ENCODE measurements at places on chromosomes 6 and 20.

DNA sequence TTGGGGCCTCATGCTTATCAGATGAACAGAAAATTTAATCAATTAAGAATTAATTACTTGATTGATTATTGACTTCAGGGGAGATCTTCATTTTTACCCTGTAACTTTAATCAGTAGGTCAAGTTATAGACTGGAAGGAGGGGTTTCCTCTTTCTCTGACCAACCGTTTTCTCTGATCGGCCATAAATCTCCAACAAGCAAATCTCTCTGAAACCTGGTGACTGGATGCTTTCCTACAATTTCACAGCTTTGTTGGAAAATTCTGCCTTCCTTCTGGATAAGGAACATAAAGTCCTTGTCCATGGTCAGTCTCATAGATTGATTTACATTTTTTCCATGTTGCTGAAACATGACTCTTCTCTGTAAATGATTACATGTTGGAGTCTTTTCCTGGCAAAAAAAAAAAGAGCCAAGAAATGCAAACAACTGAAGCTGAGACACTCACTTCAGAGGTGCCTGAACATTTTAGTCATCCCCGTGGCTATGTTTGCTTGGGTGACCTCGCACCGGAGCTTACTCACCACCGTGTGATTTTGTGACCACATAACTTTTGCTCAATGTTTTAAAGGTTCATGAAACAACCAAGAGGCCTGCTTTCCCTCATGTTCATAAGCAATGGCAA is 31.0 kb downstream of the IRF4 start:
- peak; percentile 77 for DNase-seq

- DNase-seq, result no peak
These were observed 462.3 kb downstream of the CDC5L start for GRCh38 chr6:44849806-44850205.

DNA sequence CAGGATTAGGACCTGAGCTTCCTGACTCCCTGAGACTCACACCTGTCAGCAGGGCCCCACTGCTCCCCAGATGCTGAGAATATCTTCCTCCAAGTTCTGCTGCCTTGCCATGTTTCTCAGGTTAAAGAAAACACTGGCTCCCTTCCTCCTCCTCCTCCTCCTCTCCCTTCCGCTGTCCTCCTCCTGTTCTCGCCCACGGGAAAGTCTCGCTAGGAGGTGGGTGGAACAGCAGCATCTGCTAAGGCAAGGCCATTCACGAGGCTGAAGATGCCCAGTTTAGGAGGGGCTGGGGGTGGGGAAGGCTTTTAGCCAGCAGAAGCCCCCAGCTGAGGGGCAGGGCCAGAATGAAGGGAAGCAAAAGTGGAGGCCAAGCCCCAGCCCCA is 23.8 kb downstream of the KCNK15 start:
- no peak for DNase-seq

GRCh38 chr6:69261010-69261409 is 535.8 kb downstream of the LMBRD1 start:
- no peak for DNase-seq

DNA sequence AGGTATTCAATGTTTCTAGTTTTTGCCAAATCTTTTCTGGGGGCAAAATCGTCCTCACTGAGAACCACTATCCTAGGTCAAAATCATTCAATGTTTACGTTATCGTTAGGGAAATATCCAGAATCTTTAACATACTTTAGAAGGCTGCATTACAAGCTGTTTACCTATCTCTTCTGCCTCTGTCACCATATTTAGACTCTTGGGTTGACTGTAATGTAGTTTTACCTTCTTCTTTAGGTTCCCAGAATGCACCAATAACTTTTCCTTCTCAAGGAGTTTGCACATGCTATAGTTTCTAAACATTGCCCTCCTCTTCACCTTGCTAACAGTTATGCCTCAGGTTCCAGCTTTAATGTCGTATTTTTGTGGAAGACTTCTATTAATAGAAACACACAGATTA is 1185.5 kb upstream of the ADGRB3 start:
- DNase-seq, result no peak

DNA sequence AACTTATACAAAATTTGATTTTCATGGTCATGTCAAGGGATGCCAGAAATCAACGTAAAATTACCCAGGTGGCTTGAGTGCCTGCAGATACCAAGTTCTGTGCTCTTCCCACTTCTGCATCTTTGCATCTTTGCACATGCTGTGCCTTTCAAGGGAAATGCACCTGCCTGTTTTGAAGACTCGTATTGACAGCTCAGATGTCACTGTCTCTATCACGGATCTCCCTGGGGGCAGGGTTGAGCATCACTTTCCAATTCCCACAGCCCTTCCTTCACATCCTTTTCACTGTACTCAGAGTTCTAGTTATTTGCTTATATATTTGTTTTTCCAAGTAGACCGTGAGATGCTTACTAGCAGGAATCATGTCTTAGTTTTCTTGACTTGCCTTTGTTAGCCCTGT is 274.2 kb downstream of the CDH26 start:
- DNase-seq, result no peak

GRCh38 chr6:23783901-23784300 is 342.1 kb upstream of the NRSN1 start:
- no peak for DNase-seq

DNA sequence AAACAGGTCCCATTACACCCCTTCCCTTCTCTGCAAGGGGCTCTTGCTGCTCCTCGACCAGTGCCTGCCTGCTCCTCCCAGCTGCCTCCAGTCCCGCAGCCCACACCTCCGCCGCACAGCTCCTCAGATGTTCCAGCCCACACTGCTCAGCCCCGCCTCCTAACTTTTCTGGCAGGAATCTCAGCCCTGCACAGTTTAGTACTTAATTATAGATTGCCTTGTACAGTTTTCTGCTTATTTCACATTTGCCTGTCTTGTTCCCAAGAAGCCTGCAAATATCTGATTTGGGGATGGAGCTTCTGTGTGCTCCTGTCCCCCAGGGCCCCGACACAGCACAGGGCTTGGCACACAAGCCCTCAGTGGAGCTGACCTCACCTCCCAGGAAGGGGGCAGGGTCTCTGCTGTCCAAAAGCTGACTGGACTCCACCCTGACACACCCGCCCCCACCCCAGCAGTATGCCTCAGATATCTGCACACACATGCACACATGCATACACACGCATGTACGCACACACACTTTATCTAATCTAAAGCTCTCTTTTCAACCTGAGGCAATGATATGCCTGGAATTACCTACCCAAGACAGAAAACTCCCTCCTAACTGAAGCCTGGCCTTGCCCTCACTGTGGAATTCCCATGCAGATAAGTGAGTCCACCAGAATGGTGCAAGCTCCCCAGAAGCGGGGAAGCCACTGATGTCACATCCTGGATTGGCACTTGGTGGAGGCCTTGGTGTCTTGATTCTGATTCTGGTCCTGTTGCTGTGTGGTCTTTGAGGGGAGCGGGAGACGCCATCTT is 1.2 kb upstream of the PNPLA1 start:
- no peak for DNase-seq

GRCh38 chr6:162058281-162058875 is 669.2 kb downstream of the PRKN start:
- no peak for DNase-seq

GRCh38 chr6:157761331-157761921 is 61.6 kb upstream of the SNX9 start:
- DNase-seq, result peak; percentile 71

- DNase-seq, result peak; percentile 99
These were observed 26.3 kb upstream of the TFAP2A start for GRCh38 chr6:10441004-10441654.

DNA sequence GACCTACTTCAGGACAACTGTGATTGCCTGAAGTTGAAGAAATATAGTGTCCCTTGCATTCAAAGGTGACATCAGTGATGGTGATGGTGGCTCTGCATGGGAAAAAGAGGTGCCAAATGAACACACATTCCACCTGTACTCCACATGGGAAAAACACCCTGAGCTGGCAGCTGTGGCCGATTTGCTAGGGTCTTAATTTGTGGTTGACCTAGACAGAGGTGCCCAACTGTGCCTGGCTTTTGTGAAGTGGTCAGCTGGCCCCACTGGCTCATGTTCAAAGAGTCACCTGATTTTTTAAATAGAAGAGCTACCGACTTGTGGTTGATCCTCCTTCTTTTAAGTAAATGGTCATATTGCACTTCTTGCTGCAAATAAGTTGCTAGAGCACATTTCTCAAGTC is 7.6 kb upstream of the GCNT2 start:
- no peak for DNase-seq

DNA sequence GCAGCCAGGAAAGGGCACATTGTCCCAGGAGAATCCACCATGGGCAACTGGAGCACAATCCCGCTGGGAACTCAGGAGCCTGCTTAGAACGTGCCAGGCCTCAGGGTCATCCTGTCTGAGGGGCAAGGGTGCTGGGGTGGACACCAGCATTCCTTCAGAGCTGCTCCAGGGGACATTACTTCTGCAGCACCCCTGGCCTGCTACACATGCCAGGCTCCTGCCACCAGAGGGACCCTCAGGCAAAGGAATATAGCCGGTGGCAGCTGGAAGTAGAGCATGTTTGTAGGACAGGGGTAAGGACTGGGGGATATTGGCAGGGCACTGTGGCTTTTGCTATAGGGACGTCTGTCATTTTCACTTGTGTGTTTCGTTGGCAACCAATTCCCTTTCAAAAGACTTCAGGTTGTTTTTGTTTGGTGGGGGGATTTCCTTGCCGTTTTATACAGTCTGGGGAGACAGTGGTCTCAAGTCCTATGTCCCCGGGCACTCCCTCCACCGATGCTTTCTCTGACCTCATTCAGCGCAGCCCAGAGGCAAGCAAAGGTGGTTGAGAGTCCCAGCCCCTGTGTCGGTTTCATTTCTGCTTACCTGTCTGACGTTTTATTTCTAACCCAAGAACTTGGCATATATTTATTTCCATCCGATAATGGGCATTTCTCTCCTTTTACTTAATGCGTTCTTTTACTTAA is 130.8 kb downstream of the JPH2 start:
- DNase-seq, result peak; percentile 23

- no peak for DNase-seq
These were observed 2.9 kb upstream of the RAET1E start for GRCh38 chr6:149900620-149901443.

- DNase-seq, result no peak
These were observed 12.0 kb downstream of the RTN4IP1 start for GRCh38 chr6:106617302-106617701.

DNA sequence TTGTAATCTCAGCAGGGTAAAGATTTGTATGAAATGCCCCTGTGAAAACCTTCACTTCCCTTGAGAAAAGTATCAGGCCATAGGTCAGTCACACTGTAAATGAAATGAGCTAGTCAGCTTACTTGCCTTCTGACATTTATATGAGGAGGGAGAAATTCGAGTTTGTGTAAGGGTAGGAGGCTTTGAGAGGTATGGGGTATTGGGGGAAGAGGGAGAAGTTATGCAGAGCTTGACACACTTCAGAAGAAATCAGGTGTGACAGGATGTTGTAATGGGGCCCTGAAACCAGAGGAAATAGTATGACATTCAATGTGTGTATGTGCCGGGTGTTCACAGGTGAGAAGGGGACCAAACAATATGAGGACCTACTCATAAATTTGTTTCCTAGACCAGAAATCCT is 64.2 kb upstream of the CCN6 start:
- DNase-seq, result no peak

DNA sequence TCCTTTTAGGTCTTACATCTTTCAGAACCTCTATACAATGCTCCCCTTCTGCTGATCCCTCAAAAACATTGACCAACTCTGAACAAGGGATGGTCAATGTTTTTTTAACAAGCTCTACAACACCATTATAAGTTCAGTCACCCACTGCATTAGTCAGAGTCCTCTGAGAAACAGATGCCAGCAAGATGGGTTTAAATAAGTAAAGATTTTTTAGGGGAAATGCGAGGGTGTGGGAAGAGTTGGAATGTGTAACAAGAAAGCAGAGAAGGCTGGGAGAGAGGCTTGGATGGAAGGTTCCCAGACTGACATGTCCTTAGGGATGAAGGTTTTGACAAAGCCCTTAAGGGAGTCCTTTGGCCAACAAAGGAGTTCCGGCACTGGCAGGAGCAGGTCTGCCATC is 478.3 kb downstream of the FRK start:
- DNase-seq, result peak; percentile 13

GRCh38 chr6:10431423-10432164 is 16.7 kb upstream of the TFAP2A start:
- DNase-seq, result peak; percentile 59

DNA sequence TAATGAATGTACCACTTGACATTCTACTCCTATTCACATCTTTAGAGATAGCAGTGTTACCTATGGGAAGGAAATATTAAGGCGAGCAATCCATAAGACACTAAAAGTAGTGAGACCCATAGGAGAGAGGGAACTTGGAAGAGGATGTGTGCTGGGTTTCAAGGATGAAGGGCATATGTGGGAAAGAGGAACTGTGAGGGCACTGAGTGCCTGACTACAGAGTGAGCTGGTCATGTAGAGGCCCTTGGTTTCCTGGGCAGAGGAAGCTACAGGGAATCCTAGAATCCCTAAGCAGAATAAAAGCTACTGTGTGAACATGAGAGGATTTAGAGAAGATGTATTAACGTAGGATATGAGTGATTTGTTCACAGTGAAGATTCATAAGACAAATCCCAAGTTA is 262.8 kb downstream of the FARS2 start:
- no peak for DNase-seq

GRCh38 chr20:58718121-58718563 is 25.5 kb downstream of the NPEPL1 start:
- DNase-seq, result no peak

DNA sequence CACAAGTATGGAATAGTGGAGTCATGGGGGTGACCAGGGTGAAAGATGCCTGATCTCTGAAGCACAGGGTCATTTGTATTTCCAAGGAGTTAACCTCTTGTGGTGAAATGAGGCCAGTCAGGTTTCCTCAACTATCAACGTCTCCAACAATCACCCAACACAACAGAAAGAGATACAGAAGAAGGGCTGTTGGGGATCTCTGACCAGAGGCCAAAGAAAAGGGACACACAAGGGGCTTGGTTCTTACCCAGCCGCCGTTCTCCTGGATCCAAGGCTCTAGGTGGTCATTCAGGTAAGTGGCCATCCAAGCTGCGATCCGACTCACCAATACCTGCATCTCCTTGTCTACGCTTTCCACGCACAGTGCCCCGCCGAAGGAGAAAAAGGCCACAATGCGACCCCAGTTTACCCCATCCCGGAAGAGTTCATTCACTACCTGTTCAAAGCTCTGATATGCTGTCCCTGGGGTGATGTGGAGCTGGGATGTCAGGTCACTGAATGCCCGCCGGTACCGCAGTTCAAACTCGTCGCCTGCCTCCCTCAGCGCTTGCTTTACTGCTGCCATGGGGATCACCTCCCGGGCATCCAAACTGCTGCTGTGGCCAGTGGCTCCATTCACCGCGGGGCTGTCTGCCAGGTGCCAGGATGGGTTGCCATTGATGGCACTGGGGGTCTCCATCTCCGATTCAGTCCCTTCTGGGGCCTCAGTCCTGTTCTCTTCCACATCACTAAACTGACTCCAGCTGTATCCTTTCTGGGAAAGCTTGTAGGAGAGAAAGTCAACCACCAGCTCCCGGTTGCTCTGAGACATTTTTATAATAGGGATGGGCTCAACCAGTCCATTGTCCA is 1.0 kb downstream of the BCL2L1 start:
- no peak for DNase-seq

- peak; percentile 30 for DNase-seq
These were observed 8.7 kb downstream of the SNX21 start for GRCh38 chr20:45842169-45842812.

- peak; percentile 35 for DNase-seq
These were observed 69.5 kb downstream of the CSE1L start for GRCh38 chr20:49115564-49115963.
